A549 (cell line): ENCODE measurements at places on chromosomes 3 and 15.

- no peak for DNase-seq
These were observed 83.8 kb upstream of the TPM1 start for GRCh38 chr15:62958528-62959363.

GRCh38 chr15:88391006-88391405 lies 76.2 kb downstream of the MRPL46 start:
- DNase-seq, result no peak

DNA sequence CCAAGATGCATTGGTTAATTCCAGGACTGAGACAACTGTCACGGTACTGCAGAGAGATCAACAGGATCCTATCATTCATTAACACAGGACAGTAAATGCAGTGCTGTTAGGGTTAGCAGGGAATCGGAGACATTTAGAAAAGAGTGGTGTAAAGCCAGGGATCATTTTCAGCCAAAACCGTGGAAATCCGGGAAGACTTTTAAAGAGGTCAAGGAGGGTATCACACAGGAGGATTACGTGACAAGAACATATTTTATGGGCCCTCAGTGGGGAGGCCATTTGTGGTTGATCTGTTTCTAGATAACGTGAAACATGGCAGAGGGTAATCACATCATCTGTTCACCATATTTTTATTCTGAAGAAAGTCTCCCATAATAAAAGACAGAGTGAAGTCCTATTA lies 216.1 kb downstream of the PTPRG start:
- DNase-seq, result no peak

- no peak for DNase-seq
These were observed 167.9 kb upstream of the CTNNB1 start for GRCh38 chr3:41031401-41031800.
